Aorta (tissue), 5 donors: ENCODE measurements at places on chromosomes 12 and 14.

DNA sequence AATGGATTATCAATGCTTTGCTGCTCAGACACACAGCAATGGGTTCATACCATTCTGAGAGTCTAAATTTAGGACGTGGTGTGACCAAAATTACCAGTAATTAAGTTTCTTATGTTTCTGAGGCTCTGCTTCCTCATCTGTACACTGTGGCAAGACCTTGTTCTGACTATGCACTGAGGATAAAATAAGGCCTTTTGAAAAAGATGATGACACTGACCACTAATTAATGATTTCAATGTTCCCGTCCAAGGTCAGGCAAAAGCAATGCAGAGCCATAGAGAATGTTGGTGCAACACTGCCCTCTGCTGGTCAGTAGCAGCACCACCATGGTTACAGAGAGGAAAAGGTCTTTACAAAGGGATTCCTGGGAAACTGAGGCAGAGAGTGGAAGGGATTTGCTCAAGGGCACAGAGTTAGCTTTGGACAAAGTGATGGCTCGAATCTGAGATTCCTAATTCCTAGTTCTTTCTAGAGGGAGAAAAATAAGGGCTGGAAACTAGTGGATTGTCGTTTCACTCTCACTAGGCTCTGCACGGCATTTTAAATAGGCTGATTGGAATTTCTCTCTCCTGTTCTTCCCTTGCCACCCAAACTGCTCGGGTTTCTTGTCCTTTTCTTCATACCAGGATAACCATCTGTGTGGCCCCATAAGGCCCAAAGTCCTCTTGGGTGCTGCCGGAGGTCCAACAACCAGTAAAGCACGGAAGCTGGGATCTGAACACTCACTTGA lies 22.3 kb upstream of the P2RX7 start:
- peak; percentile 57 for DNase-seq

DNA sequence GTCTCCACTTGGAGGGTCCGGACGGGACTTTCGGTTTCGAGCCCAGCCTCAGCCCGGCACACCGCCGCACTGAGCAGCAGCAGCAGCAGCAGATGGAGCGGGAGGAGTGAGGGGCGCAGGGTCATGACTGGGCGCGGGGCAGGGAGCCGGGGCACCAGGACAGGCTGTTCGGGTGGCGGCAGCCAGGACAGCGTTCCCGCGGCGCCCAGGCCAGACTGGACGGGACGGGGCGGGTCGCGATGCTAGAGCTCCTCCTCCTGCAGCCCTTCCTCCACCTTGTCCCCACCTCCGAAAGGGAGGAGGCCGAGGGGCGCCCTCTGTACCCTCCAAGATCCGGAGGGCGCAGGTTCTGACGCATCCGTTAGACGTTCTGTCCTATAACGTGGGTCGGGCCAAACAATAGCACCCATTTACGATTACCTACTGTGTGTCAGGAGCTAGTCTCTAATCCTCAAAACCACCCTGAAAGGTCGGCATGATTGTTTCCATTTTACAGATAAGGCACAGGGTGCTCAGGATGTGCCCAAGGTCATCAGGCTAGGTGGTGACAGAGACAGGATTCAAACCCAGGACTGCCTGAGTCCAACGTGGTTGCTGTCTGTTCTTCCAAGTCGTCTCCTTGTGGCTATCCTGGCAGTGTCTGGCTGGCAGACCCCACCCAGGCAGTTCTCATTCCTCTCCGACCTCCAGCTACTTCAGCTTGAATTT lies at the start of gene FKBP11:
Gene FKBP11, minus strand, starts transcription at position 189 of the 708 bp plus-strand sequence. Its CDS starts 64 bp downstream, at position 125.
- peak; percentile 76 for DNase-seq

DNA sequence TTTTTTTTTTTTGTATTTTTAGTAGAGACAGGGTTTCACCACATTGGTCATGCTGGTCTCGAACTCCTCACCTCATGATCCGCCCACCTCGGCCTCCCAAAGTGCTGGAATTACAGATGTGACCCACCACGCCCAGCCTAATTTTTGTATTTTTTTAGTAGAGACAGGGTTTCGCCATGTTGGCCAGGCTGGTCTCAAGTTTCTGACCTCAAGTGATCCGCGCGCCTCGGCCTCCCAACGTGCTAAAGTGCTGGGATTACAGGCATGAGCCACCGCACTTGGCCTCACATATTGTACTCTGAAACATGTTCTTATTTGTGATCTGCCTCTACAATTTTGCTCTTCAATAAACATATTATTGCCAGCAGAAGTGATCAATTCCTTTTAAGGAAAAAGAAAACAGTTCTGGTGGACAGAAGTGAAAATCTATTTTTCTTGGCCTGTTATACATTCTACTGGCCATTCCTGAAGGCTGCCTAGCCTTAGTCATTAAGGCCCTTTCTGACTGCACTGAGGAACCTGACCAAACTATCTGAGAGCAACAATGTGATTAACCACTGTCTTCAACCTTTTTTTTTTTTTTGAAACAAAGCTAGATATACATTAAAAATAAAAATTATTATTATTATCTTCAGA lies 36.1 kb downstream of the SNX6 start:
- peak; percentile 70 for DNase-seq

DNA sequence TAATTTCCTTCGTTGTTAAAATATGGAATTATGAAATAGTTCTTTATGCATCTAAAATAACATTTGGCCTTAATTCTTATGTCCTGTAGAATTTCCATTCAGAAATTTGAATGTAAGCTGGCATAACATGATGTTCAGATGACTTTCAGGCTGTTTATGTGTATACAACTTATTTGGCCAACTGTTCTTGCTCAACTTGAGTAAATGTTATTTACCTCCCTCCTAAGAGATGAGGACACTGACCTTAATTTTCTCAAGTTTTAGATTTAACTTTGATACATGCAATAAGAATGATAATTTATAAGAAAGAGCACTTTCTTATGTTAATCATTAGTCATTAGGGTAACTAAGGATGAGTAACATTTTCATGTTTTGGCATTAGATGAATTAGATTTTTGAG lies 365.4 kb downstream of the AEBP2 start:
- no peak for DNase-seq
